ENCODE measurements at places on chromosomes 1 and 21.

DNA sequence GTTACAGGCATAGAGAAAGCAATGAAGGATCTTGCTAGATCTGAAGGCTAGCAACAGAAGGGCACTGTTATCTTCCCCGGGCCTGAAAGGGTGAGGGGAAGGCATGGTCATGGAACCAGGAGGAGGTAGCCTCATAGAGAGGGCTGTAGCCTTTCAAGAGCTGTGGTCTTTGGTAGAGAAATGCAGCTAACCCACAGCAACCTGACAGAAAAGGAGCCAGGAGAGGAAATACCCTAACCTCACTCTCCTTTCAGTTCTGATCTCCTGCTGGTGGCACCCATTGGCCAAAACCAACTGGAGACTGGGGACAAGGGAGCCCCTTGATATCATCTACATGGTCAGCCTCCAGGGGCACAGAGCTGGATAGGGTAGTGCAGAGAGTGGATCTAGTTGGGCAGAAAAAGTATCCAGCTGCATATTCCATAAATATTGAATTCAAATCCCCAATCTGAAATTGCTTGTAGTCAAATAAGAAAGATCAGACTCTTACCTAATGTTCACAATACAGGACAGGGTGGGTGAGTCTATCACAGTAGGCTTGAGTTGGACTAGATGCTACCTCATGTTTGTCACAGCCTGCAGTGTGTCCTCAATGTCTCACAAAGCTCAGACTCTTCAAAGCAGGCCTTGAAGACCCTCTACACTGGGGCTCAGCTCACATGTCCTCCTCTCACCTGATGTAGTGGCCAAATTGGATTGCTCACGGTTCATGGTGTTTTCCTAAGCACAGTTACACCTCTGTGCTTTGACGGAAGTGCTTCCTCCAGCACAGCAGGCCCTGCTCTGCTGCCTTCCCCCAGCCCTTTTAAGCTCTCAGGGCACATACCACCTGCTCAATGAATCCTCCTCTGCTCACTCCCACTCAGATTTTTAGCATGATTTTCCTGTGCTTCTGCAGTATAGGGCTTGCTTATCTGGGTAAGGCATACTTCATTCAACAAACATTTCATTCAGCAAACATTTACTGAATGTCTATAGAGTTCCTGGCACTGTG lies 74.1 kb upstream of the JUN start:
- DNase-seq = peak; percentile 61

- no peak for DNase-seq
These were observed 86.9 kb downstream of the TTC3 start for GRCh38 chr21:37159949-37160348.

GRCh38 chr1:151371370-151372057 lies 991 bp downstream of the SELENBP1 start:
- DNase-seq = no peak

GRCh38 chr1:43879414-43879813 lies 54.2 kb upstream of the ARTN start:
- no peak for DNase-seq

GRCh38 chr21:37614351-37614875 lies 247.8 kb downstream of the DYRK1A start:
- no peak for DNase-seq

DNA sequence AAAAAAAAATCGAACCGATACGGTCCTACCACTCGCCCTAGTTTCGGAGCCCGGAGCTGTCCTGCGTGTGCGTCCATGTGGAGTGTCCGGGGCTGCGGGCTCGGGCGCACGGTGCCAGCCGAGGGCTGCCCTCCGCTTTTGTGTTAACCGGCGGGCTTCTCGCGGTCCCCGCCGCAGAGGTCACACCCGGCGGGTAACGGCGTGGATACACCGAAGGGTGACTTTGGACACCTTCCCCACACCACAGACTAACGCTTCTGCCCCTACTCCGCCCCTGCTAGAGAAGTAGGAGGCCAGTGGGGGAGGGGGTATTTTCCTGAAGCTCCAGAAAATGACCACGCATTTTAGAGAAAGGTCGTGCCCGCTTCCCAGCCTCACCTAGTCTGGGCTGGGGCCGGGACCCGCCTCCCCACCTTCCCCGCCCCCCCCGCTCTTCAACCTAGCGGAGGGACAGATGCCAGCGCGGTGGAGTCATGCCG lies 609 bp upstream of the ATF3 start:
- DNase-seq = no peak

- no peak for DNase-seq
These were observed 44.3 kb upstream of the HPDL start for GRCh38 chr1:45282351-45282750.

- no peak for DNase-seq
These were observed 74.9 kb downstream of the CCDC18 start for GRCh38 chr1:93255222-93256079.

GRCh38 chr21:45055861-45056260 lies 18.5 kb upstream of the ADARB1 start:
- no peak for DNase-seq

DNA sequence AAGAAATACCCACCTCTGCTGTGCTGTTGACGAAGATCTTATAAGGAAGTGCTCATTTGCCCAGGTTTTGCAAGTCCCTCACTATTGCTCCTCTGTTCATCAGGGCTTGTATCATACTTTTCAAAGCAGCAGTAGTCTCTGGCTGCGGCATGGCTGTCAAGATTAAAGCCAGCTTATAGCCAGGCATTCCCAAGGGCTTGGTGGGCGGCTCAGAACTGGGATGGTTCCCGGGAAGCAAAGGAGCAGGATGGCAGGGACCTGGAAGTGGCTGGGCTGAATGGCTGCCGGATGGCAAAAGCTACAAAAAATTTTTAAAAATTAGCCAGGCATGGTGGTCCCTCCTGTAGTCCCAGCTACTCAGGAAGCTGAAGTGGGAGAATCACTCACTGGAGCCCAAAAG lies 16.7 kb upstream of the SH3BGRL3 start:
- DNase-seq = no peak

- no peak for DNase-seq
These were observed 744.2 kb downstream of the USP25 start for GRCh38 chr21:16473988-16474387.

- no peak for DNase-seq
These were observed 3.0 kb upstream of the PKN2 start for GRCh38 chr1:88680911-88681622.

DNA sequence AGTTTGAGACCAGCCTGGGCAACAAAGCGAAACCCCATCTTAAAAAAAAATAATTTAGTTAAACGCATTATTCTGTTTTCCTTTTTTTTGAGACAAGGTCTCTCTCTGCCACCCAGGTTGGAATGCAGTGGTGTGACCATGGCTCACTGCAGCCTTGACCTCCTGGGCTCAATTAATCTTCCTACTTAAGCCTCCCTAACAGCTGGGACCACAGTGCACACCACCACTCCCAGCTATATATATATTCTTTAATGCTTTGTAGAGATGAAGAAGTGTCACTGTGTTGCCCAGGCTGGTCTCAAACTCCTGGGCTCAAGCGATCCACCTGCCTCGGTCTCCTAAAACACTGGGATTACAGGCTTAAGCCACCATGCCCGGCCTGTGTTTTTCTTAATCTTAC lies 7.7 kb upstream of the KLF17 start:
- DNase-seq = no peak

DNA sequence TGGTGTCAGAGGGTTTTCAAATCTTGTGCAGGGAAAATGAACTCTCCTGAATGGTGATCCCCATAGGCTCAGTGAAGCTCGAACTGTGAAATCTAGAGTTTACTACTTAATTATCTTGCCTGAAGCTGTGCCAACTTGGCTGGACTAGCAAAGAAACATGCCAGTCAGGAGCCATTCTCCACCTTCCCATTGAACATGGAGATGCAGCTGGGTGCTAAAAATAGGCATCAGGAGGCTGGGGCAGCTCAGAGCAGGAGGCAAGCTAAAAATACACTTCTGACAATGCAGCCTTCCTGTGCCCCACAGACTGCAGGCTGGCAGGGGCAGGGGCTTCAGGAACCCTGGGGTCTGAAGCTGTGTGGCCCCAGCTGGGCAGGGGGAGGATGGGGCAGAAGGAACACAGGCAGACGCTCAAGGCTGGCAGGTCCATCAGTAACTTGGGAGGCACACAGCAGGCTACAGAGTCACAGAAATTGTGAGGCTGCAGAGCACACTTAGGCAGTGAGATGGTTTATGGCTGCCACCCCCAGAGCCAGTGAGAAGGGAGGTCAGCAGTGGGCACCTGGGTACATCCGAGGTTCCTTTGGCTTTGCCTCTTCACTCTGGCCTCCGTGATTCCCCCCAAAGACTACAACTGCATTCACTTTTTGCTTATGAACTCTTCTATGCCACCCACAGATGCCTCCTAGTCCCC lies 155.4 kb upstream of the KCND3 start:
- DNase-seq = no peak

DNA sequence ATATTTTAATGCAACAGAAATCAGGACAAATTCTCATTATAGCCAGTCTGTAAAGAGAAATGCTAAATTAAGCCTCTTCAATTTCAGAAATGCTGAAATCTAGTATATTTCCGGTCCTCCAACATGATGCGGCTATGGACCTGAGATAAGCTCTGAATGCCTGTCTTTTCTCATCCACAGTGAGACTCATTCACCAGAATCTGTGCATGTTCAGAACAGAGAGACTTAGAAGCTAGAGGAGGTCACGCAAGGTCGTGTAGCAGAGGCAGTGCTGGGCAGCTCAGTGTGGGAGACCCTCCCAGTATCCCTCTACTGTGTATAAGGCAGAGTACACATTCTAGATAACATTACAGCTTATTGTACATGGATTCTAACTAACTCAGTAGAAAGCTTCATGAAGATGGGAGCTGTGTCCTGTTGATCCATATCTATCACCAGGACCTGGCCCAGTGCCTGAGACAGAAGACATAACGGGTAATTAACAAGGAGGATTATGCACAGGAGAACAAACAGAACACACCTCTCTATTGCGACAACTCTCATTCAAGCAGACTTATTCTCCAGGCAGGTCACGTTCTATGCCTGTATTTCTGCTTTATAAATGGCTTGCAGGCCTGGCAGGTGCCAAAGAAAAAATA lies 97.0 kb upstream of the COA6 start:
- no peak for DNase-seq

DNA sequence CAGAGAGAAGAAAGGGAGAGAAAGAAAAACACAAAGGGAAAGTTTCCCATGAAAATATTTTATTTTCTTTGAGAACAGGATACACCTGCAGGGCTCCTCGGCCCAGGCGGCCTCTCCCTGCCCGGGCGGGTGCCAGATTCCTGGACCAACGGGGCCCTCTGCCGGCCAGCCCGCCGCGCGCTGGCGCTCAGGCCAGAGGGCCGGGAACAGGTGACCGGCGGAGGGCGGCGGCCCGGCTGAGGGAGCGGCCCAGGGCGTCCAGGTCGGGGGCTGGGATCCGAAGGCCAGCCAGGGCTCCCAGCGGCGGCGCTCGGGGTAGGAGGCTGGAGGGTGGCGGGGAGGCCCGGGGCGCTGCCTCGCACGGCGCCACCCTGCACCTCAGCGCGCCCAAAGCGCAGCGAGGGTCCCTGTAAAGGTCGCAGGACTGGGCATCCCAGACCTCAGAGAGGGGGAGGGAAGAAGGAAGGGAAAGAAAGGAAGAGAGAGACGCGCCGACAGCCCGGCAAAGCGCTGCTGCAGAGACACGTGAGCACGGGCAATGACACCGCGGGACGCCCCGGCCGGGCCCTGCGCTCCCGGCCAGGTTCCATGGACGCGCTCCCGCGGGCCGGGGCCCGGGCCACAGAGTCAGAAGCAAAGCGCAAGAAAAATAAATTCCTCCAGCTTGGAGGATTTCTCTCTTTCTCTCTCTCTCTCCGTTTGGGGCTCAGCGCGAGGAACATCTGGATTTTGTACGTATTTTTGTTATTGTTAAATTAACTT lies 927 bp downstream of the WNT9A start:
- DNase-seq = peak; percentile 69
